Nasal cavity respiratory epithelium epithelial cell of viscerocranial mucosa (primary cell): ENCODE measurements at places on chromosomes 16 and 17. TPM values are rescaled to one million over a fixed set of nuclear protein-coding genes. Genes with fewer than 3 reads are reported as not detected.

Gene ADGRG1
- 29.7 and 217 TPM in 2 replicates for total RNA-seq

Gene POLG2
- total RNA-seq: 10.1 and 12.3 TPM in 2 replicates

Gene CIBAR2
- total RNA-seq: not detected in 2 replicates

Gene TBC1D16
- 18.1 and 80.1 TPM in 2 replicates for total RNA-seq

Gene RAB37
- total RNA-seq: 0.28 TPM in 1 of 2 replicates, not detected in the other
